ENCODE measurements at places on chromosomes 13 and 19.

- DNase-seq: no peak
Measured at GRCh38 chr19:6260376-6260775, 19.4 kb downstream of the MLLT1 start.

GRCh38 chr13:95833719-95834118 is 156.8 kb downstream of the DNAJC3 start:
- DNase-seq: no peak

DNA sequence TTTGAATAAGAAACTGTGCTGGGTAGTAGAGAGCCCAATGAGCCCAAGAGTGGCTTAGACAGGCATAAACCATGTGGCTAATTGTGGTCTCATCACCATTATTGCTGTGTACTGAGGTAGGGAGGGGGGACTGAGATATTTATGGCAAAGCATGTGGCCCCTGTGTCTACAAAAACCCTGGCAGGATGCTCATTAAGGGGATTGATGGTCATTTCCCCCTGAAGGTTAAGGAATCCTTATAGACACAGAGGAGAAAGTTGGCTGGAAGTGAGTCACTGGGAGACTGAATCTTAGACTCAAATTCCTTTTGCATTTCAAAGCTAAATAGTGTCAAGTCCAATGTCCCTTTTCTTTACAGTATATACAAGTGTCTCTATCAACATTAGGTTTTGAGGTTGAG is 9.8 kb upstream of the DACT3 start:
- DNase-seq: no peak

- DNase-seq: no peak
Measured at GRCh38 chr13:66675620-66676019, 554.5 kb downstream of the PCDH9 start.

- peak; percentile 87 for DNase-seq
Measured at GRCh38 chr19:19531951-19532805, 3.5 kb downstream of the YJEFN3 start.

- DNase-seq: no peak
Measured at GRCh38 chr19:2423071-2423914, 4.1 kb downstream of the TIMM13 start.

DNA sequence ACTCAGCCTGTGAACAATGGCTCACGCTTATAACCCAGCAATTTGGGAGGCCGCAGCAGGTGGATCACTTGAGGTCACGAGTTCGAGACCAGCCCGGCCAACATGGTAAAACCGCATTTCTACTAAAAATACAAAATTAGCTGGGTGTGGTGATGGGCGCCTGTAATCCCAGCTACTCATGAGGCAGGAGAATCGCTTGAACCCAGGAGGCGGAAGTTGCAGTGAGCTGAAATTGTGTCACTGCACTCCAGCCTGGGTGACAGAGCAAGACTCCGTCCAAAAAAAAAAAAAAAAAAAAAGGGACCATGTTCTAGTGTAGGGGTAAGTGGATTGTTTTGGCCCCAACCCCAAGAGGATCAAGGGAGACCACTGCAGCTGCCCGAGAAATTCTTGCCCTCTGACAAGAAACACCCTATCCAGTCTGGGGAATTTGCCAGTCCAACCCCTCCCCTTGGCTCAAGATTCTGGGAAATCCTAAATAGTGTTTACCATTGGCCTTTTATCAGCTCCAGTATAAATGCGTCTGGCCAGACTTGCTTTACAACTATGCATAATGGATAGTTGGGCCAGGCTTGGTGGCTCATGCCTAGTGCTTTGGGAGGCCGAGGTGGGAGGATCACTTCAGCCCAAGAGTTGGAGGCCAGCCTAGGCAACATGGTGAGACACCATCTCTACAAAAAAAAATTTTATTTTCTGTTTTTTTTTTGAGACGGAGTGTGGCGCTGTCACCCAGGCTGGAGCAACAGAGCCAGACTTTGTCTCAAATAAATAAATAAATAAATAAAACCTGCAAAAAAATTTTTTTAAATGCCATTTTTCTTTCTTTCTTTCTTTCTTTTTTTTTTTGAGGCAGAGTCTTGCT is 5.1 kb upstream of the DHDH start:
- no peak for DNase-seq

DNA sequence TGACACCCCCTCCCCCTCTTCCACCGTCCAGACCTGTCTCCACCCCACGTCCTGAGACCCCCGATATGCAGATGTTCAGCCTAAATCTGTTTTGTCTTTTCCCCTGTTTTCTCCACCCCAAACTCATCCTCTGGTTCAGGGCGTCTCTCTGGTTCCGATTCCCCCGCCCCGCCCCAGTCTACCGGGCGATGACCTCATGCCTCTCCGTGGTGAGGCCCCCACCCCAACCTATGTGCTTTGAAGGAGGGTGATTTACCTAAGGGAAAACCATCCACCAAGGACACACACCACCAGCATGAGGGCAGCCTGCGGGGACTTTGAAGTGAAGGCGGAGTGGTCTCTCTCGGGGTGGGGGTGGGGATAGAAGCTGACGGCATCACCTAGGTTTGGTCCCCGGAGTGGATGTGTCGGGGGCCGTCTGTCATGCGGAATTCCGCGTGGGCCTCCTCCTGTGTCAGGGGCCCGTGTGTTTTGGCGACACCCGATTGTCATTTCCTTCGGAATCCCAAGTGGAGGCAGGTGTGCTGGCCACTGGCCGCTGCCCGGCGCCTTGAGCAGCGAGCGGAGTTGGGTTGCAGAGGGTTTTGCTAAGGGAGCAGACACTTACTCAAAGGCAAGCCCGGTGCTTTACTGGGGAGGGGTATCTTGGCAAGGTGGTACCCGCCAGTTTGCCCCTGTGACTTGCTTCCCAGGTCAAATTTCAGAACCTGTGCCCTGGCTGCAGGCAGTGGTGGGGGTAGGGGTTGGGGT is 1.4 kb downstream of the FZR1 start:
- peak; percentile 26 for DNase-seq

DNA sequence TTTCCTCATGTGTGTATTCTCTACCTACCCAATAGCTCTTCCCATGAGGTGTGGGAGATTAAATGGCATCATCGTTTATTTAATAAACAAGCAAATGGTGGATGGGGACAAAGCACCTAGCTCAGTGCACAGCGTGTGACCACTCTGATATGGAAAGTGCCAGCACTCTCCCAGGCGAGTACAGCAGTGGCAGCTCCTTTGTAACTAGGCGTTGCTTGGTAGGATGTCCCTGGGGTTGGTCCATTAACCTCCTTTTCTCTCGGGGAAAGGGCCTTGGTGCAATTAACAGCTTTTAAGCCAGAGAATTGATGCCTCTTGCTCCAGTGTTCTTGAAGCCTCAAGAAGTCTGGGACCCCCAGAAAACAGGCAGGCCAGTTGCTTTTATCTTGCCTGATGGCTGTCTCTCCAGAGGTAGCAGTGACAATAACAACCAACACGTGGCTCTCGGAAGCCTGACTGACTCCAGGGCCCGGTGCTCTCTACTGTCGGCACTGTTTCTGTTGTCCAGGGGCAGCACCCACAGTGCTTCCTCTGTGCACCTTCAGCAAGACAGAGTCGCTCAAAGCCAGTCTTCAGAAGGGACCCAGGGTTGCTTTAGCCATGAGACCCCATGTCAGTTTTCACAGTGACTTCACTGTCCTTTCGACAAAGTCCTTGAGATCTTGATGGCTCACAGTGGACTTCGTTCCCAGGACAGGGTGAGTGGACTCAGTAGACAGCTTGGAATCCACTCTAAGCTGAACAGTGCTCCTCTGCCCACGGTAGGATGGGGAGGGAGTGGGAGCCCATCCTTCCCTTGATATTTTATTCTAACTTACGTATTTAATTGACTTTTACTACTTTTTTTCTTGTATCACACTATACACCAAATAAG is 33.9 kb upstream of the NPAS1 start:
- DNase-seq: no peak

GRCh38 chr19:33520048-33520643 is 1.4 kb downstream of the PEPD start:
- DNase-seq: no peak

- no peak for DNase-seq
Measured at GRCh38 chr13:110664041-110664440, 41.9 kb downstream of the CARS2 start.

GRCh38 chr13:39554371-39554770 is 48.6 kb downstream of the LHFPL6 start:
- no peak for DNase-seq

DNA sequence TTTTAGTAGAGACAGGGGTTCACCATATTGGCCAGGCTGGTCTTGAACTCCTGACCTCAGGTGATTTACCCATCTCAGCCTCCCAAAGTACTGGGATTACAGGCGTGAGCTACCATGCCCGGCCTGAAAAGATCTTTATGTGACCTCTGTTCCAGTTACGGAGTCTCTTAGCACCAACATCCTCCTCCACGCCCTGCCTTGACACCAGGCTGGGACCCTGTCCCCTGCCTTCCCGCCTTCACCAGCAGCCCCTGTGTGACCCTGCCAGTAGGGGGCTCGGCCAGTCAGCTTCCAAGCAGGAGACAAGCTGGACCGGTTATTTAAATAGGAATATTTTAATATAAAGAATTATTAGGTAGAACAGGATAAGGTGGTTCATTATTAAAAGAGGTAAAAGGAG is 54.2 kb downstream of the GPR12 start:
- DNase-seq: no peak

DNA sequence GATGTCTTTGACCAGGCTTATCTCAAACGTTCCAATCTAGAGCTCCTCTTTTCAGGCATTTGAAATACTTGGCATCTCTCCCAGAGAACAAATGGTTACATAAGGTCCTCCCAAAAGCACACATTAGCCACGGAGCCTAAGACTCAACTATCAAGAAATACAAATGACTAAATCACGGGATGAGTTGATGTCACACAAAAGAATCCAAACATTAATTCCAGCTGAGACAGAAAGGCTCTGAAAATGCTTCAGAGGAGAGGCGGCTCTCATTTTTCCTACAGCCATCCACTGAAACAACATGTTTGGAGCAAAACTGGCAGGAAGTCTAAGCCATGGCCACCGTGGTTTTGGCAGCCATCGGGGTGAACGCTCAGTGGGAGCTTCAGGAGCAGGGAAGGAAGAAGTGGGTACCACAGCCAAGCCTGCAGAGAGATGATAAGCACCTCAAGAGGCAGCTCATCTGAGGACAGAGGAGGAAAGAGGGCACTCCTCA is 122.5 kb downstream of the STK24 start:
- DNase-seq: no peak

DNA sequence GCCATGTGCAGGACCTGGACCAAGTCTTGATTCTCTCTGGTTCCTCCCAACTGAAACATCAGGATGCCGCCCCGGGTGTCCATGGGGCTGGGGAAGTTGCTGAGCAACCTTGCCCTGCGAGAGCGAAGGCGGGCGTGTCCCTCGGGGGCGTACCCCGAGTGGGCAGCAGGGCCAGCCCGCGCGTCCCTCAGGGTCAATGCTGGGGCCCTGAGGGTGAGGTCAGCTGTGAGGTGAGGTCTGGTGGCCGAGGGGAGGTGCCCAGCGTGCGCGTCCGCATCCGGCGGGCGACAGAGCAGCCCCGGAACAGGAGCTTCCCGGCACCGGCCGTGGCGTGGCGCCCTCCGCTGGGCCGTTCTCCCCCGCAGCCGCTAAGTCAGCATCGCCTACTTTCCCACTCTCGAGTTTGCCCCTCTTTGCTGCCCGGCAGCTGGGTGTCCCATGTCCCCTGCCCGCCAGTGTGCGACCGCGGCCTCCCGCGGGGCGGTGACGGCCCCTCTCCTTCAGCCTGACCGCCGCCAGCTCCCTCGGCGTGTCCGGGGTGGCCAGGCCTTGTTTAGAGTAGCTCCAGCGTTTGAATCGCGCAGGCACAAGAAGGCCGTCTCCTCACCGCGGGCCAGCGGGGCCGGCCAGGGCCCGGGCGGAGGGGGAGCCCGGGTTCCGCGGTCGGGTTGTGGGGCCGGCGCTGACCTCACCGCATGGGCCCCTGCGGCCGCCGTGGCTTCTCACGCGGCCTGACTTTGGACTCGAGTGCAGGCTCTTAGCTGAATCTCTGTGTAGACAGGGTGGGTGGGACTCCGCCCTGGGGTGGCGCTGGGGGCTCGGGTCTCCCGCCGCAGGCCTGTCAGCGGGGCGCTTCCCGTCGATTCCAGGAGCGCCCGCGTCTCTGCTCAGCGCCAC is 33.0 kb downstream of the GJA3 start:
- DNase-seq: peak; percentile 55

GRCh38 chr13:113863524-113864272 is at the start of gene GAS6:
Gene GAS6 (minus strand): TSS chr13:113864076. CDS start chr13:113863920, 156 bp downstream.
- DNase-seq: no peak

- DNase-seq: no peak
Measured at GRCh38 chr13:29498426-29499040, 97.0 kb downstream of the SLC7A1 start.

DNA sequence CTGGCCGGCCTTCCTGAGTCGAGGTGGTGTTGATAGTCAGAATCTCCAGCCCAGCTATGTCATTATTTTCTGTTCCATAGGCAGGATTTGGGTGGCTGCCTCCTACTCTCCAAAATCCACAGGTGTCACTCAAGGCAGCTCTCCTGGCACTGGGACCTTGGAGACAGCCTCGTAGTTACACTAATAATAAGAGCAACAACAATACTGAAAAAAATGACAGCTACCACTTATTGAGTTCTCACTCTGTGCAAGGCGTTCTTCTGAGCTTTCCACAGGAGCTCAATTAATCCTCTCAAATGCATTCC is 12.2 kb upstream of the KLK12 start:
- DNase-seq: no peak

DNA sequence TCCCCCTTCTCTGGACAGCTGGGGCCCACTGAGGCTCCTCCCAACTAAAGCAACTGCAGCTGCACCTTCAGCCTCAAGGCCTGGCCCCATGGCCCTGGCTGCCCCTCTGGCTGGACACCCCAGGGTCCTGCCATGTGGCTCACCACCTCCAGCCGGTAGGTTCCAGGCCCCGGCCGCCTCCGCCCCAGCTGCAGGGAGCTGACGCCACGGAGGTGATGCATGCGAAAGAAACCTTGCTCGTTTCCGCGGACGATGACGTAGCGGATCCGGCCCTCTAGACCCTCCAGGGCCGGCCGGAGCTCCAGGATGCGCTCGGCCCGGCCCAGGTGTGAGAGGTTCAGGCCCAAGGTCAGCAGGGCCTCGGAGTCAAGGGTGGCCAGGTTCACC is 13.3 kb downstream of the CCL25 start:
- no peak for DNase-seq

GRCh38 chr19:7992575-7992974 is 12.9 kb downstream of the ELAVL1 start:
- DNase-seq: no peak

- DNase-seq: no peak
Measured at GRCh38 chr13:33410619-33411018, 125.1 kb upstream of the STARD13 start.

DNA sequence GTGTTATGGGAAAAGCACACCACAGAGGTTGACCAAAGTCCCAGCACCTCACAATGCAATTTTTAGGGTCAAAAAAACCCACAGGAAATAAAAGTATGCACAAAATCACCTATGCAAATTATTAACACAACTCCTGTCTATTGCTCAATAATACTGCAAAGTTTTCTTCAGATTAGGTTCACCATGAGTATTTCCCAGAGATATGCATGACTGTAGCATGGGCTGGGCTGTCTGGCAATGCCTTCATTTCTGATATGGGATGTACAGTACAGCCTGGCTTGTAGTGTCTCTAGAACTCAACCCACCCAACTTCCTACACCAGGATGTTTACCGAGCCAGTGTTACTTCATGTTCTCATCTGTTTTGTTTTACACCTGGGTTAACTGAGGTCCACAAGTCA is 698.7 kb upstream of the ARGLU1 start:
- no peak for DNase-seq
